ENCODE measurements at places on chromosomes 12 and 14.
A peak's percentile ranks its signal among the peaks of the same experiment; 100 is the strongest.

GRCh38 chr14:63949696-63950095, 96.9 kb downstream of the SYNE2 start:
- no peak for DNase-seq

GRCh38 chr14:35406506-35407305, 2.2 kb upstream of the NFKBIA start:
- DNase-seq = no peak

GRCh38 chr12:100138048-100138802, 4.4 kb downstream of the BLTP3B start:
- no peak for DNase-seq

GRCh38 chr14:91573894-91574837, 64.1 kb upstream of the PPP4R3A start:
- DNase-seq = peak; percentile 44

- no peak for DNase-seq
Measured at GRCh38 chr14:100617410-100618317, 30.4 kb upstream of the BEGAIN start.

DNA sequence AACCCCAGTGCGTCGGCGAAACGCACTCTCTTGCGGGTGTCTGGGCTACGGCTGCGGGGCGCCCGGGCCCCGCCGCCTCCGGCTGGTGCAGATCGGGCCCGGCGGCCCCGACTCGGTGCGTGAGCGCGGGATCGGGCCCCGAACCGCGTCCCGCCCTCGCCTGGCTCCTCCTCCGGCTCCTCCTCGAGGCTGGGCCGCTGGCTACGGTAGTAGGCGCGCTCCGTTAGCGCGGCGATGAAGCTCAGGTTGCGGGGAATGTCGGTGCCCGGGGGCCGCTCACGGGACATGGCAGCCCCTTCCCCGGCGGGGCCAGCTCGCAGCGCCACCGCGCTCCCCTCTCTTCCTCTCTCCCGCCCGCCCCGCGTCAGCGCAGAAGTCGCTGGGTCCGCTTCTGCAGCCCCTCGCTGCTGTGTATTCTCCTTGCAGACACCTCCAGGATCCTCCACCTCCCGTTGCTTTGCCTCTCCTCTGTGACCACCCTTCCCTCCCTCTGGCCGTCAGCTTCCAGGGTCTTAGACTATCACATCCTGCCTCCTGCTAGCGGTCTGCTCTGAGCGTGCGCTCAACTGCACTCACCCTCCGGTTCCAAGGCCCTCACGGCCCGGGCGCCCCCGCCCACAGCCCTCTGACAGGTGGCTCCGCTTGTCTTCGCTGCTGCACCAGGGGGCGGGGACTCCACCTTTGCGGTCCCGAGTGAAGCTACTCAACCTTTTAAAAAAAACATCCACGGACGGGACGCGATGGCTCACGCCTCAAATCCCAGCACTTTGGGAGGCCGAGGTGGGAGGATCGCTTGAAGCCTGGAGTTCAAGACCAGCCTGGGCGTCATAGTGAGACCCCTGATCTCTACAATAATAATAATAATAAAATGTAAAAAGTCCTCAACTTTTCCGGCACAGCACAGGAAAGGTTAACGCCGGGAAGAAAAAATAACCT, at the start of gene PPP1R3E:
TSS of gene PPP1R3E (minus strand) at position 570 of the 936 bp plus-strand sequence. CDS start at position 287, 283 bp downstream.
- DNase-seq = no peak

GRCh38 chr14:56087671-56088471, 30.3 kb upstream of the PELI2 start:
- DNase-seq = no peak

GRCh38 chr12:88142610-88142991, 494 bp downstream of the TMTC3 start:
- no peak for DNase-seq

GRCh38 chr12:19671695-19672094, 232.4 kb downstream of the AEBP2 start:
- DNase-seq = no peak

DNA sequence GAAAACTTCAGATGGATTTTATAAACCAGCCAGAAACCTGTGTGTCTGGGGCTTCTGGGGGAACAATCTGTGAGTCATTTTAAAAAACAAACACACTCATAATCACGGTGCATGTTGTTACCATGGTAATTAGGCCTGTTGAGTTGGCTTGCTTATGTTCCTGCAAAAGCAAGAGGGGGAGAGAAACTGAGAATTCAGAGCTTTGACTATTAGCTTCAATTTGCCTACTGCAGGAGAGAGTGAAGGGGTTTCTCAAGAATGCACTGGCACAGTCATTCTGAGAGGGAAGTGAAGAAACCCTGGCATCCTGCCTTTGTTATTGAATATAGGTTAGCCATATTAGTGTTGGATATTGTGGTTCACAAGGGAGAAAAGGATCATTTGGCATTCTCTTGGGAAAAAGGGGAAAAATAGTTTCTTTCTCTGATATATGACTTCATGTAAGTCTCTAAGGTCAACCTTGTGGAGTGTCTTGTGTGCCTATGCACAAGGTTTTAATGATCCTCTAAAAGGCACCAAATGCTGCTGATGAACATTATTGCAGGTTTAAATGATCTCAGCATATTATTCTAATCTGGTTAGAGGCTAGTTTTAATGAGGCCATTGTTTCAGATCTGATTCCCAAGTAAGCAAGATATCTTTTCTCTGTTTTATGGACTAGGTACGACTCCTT, 12.9 kb downstream of the GNG2 start:
- peak; percentile 96 for DNase-seq

- DNase-seq = no peak
Measured at GRCh38 chr12:24679126-24679525, 269.8 kb downstream of the BCAT1 start.

GRCh38 chr12:109795023-109795422, 38.2 kb downstream of the TRPV4 start:
- peak; percentile 29 for DNase-seq

- no peak for DNase-seq
Measured at GRCh38 chr12:105261010-105261409, 25.0 kb upstream of the APPL2 start.

DNA sequence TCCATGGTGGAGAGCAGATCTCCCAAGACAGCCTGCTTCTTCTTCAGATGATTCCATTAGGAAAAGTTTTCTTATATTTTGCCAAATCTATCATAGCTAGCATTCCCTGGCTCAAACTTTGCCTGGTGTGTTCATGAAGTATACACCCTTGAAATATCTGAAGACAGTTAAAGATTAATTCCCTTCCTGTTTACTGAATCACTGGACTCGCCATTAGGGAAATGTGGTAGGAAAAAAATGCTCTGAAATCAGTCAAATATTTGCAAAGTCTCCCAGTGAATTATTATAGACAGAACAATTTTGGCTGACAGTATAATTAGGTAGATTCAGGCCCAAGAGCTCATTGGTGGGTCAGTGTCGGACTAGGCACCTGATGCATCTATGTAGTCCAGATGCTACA, 86.5 kb downstream of the PDZRN4 start:
- no peak for DNase-seq

GRCh38 chr12:1429980-1430379, 164.4 kb downstream of the FBXL14 start:
- DNase-seq = peak; percentile 94

- no peak for DNase-seq
Measured at GRCh38 chr12:114759635-114760034, 75.7 kb upstream of the TBX3 start.

GRCh38 chr12:6221146-6221545, 20.9 kb downstream of the CD9 start:
- DNase-seq = no peak

DNA sequence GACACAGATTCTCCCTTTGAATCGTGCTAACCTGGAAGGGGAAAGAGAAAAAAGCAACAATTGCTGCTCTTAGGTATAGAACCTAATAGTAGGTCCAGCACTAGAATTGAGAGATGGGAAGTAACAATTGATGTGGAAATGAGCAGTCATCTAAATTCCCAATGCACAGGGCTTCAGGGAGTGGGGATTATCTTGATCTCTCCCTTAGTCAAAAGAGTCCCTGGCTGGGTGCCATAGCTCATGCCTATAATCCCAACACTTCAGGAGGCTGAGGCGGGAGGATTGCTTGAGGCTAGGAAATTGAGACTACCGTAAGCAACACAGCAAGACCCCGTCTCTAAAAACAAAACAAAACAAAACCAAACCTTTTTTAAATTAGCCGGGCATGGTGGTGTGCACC, 4.0 kb downstream of the APOBEC1 start:
- no peak for DNase-seq

GRCh38 chr12:81303935-81304334, 226.1 kb downstream of the ACSS3 start:
- DNase-seq = no peak

DNA sequence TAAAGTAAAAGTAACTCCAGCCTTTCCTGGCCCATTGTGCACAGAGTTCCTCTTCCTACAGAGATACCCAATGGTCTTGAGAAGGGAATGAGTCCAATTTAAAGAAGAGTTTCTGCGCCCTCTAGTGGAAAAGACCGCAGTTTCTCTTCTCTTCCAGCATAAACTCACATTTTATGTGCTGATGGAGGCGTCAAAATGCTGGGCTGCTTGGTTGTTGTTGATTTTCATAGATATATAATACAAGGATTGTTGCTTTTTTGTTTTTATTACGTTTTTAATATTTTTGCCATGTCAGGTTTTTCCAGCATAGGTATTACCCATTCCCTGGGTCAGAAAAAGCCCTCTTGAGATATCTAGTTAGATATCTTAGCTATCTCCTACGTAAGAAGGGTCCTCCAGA, 356.9 kb upstream of the STXBP6 start:
- DNase-seq = no peak

DNA sequence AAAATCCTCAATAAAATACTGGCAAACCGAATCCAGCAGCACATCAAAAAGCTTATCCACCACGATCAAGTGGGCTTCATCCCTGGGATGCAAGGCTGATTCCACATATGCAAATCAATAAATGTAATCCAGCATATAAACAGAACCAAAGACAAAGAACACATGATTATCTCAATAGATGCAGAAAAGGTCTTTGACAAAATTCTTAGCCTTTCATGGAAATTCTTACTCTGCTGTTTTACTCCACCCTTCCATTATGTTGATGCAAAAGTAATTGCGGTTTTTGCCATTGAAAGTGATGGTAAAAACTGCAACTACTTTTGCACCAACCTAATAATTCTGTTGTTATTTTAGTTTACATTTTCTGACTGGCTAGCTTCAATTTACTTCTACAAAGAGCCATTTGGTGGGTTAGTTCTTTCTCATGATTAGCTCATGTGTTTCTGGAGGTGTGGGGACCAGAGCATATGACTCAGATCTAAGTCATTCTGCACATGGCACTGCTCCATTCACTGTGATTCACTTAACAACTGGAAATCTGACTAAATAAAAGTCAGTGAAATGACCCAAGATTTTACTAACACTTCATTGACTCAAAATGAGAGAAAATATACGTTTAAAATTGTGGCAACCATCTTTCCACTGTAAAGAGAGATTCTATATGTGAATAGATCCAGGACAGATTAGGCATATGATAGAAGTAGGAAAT, 99.9 kb downstream of the TMTC3 start:
- DNase-seq = peak; percentile 89

DNA sequence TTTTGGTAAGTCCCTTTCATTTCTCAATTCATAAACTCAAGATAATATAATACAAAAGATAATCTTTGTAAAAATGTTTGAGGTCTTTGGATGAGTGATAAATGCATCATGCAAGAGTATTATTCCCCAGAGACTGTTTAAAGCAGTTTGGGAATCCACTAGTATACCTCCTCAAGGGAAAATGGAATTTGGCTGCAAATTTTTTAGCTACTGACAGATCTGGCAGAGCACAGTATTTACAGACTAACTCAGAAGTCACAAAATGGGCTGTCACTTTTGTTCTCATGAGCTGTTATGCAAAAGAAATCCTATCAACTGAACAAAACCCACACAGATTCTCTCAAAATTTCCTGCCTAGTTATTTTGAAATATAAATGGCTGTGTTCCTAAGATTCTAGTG, 9.9 kb downstream of the SPIC start:
- peak; percentile 6 for DNase-seq

- no peak for DNase-seq
Measured at GRCh38 chr12:27863839-27864238, 83.8 kb upstream of the MANSC4 start.

DNA sequence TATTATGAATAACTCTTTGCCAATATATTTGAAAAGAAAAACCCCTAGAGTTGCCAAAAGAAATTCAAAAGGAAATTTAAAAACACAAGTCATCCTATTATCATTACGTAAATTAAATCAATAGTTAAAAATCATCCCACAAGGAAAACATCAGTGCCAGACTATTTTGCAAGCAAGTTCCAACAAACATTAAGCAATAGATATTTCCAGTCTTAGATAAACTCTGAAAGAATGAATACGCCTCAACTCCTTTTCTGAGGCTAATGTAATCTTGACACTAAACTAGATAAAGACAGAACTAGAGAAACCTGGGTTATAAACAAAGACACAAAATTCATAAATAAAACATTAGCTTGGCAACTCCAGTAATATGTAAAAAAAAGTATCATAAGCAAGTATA, 245.9 kb downstream of the FOXN3 start:
- no peak for DNase-seq

- DNase-seq = no peak
Measured at GRCh38 chr12:109084425-109084824, 8.8 kb downstream of the ALKBH2 start.

DNA sequence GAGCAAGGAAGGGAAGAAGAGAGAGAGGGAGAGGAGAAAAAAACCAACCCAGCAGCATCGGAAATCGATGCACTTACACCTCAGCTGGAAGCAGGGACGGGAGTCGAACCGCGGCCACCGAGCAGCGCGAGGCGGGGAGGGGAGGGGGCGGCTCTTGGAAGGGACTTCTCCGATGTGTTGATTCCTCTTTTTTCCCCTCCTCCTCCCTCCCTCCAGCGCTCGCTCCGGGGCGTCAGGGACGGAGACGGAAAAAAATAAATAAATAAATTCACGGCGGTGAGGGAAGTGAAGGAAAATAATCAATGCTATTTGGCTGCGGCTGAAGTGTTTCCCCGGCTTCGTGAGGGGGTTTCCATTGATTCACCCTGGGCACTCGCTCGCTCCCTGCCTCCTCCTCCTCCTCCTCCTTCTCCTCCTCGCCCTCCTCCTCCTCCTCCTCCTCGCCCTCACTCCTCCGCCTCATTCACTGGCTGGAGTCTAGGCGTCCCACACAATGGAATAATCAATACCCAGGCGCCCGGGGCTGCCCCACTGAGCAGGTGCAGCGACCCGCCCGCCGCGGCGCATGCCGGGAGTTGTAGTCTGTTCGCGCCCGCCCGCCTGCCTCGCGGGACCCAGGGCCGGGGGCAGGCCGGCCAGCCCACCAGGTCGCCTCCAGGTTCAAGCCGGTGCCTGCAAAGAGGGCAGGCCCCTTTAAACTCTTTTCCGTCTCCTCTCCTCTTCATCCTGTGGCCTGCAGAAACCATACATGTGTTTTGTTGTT, at the start of gene ZFHX2:
TSS of gene ZFHX2 (minus strand) at position 500 of the 763 bp plus-strand sequence. CDS start 16,440 bp downstream, outside the sequence.
- no peak for DNase-seq

- no peak for DNase-seq
Measured at GRCh38 chr14:103230021-103230420, 104.0 kb upstream of the EIF5 start.

DNA sequence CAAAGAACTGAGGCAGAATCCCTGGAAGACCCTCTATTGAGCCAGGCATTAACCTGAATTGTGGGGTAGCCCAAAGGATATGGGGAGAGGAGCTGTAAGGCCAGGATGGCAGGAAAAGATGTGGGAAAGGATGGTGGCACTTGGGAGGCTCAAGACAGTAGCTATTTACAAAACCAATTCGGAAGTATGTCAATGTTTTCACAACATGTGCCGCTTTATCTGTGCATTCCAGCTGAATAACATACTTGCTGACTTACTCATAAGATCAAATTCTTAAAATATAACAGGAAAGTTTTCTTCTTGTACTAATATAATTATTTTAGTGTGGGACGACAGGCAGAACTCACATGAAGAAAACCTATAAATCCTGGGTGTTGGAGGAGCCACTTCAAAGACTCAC, 10.6 kb downstream of the BBS10 start:
- DNase-seq = no peak

All from GM04503 (cell line).